Pons (tissue), 1 donor: ENCODE measurements at places on chromosomes 3 and 15.

DNA sequence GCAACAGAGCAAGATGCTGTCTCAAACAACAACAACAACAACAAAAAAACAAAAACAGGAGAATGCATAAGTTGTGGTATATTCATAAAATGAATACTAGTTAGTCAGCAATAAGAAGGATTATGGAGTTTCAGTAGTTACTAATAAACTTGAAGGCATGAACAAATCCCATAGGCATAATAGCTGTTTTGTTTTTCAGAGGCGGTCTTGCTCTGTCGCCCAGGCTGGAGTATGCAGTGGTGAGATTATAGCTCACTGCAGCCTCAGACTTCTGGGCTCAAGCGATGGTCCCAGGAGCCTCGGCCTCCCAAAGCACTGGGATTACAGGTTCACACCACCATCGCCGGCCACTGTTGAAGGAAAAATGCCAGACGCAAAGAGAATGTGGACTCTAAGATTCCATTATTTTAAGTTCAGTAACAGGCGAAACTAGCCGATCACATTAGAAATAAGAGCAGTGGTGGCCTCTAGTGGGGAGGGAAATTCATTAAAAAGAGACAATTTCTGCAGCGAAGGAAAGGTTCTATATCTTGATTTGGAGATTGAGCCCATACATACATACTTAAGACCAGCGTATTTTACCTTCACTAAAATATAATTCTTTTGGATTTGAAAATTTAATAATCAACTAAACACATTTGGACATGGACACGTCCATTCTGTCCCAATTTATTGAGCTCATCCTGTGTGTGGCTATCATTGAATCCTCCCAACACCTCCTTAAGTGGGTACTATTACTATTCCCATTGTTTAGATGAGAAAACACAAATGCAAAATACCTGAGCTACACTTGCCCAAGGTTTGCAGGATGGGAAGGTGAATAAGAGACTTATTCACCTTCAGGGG lies 27.4 kb upstream of the HDAC11 start:
- peak; percentile 94 for DNase-seq

- peak; percentile 70 for DNase-seq
These were observed 557 bp downstream of the DENND4A start for GRCh38 chr15:65791335-65792137.

DNA sequence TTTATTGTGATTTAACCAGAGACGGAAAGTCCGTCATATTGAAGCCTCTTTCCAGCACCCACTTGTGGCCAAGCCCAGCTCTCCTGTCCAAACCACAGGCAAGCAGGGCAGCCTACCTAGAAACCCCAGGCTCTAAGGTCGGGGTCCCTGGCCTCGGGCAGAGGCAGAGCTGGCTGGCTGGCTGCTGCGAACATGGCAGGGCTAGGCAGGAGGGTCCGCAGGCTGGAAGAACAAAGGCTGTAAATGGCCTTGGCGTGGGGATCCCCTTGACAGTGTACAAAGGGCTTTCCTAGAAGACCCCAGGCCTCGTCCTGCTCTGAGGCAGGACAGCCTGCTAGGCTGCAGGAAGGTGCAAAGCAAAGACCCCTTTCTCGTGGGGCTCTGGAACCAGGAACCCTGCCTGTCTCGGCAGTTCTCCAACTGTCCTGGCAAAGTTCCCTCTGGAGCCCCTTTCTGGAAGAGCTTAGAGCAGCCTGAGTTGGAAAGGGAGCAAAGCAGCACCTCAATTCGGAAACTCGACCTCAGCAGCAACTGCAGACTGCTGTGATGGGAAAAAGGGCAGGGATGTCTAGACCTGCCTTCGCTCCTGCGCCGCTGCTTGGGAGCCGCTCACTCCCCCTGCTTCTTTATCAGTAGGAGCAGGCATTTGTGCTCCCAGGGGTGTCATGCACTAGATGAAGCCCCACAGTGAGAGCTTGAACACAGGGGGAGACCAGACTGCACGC lies 8.5 kb downstream of the CALML4 start:
- no peak for DNase-seq

DNA sequence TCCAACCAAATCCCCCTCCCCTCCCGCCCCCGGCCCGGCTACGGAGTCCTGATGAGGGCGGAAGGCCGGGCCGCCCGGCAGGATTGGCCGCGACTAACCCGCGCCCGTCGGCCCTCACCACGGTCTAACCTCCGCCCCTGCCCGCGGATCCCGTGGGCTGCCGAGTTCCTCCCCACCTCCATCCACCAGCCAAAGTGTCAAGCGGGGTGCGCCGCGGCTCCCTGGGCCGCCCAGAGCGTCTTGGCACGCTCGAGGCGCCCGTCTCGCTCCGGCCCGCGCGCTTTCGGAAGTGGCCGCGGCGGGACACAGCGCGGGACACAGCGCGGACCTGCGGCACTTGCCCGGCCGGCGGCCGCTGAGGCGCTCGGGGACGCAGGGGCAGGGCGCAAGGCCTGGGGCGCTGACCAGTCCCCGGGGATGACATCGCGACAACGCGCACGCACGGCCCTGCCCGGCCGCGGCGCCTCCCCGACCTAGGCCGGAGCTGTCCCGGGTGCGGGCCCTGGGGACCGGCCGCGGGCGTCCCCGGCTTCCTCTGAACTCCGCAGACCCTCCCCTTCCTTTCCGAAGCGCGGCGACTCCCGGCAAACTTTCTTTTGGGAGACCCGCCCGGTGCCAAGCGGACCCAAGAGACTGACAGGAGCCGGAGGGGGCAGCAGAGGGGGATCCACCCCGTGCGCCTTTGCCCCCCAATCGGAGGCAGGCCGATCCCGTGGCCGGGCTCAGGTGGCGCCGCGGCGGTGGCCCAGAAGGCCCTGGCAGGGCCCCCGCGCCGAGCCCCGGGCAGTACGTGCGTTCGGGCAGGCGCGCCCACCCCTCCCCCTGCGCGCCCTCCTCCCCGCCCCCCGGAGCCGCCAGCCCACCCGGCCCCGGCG lies 112.8 kb upstream of the ICE2 start:
- DNase-seq = peak; percentile 19

- no peak for DNase-seq
These were observed 44.1 kb downstream of the C3orf20 start for GRCh38 chr3:14719006-14719405.

DNA sequence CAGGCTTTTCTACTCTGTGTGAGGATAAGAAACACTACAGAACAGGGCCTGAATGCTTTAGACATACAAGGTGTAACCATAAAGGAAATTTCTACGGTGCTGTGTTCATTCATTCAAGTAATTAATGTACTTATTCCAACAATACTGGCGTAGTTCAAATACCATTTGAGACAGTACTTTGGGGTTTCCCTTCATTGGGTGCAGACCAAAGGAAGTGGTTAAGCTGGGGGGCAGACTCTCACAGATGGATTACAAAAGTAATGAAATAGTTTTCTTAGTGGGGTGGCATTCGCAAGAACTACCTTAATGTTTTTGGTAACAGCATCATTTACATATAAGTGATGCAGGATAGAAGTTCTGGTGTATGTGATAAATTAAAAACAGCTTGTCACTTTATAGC lies 65.9 kb downstream of the BTD start:
- DNase-seq = no peak

GRCh38 chr3:37762698-37763097 lies 99.0 kb upstream of the CTDSPL start:
- no peak for DNase-seq

GRCh38 chr15:64044300-64045100 lies 1.8 kb downstream of the DAPK2 start:
- DNase-seq = no peak

- DNase-seq = no peak
These were observed 109.4 kb downstream of the KLHL25 start for GRCh38 chr15:85685356-85685755.

- no peak for DNase-seq
These were observed 119.4 kb downstream of the IGF1R start for GRCh38 chr15:98767692-98768091.

- DNase-seq = no peak
These were observed 48.4 kb upstream of the TLE3 start for GRCh38 chr15:70146162-70146561.

DNA sequence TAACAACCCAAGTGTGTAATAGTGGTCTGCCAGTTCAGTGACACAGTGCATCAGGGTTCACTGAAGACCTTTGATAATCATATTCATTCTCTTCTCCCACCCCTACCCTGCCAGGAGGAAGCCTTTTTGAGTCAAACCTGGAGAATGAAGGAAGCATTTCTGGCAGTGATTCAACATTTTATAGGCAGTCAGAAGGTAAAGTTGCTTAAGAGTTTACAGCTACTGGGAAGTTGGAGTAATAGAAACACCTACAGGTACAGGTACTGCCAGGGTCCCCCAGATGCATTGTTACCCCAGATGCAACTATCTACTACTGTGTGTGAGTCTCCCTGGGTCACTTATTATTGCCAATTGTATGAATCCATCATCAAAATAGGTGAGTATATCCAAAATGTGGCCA lies 146.9 kb upstream of the EIF1B start:
- DNase-seq = no peak

GRCh38 chr3:135087782-135088181 lies 292.7 kb downstream of the EPHB1 start:
- no peak for DNase-seq

DNA sequence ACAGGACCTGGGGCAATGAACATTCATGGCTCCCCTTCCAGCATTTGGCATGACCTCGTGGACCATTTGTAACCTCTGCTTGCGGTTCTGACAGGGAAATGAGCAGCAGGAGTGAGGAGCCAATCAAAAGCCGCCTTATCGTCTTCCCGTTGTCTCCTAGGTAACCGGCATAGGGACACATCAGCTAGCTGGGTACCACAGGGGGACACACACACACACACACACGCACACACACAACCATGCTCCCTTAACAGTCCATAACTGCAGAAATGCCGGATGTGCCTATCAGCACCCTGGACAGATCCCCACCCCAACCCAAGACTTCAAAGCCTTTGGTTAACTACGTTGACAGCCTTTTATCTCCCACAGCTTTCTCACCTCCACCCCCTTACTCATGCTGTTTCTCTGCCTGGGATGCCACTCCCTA lies 53.4 kb upstream of the CCDC174 start:
- no peak for DNase-seq

DNA sequence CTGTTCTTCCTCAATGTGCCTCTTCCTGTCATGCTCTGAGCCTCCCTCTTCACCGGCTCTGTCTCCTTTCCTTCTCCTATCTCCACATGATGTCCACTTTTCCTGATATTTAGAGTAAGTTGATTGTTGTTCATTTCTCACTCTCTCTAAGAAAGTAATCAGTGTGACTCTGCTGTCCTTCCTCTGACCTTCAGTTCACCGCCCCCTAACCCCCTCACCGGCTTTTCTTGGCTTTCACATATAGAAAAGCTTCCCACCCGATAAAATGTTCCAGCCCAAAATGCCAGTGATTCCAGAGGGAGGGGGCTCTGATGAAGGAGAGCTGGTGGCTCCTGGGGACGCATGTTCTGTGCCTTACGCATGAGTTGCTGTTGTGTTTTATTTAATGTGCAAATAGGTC lies 120.5 kb upstream of the ABHD17C start:
- no peak for DNase-seq

DNA sequence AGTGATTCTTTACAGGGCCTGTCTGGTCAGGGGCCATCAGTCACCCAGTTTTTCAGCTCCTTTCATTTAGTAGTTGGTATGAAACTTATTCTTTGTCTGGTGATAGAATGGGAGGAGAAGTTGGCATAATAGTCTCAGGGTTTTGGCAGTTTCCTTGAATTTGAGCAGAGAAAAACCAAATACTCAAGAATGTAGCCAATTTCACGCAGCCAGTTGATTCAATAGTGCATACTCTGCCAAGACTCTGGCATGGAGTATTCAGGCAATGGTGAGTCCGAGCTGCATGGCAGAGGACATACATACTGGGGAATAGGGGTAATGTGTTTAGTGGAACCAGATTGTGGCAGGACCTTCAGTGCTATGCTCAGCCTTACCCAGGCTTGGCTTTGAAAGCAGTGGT lies 118.3 kb downstream of the GALK2 start:
- peak; percentile 19 for DNase-seq

DNA sequence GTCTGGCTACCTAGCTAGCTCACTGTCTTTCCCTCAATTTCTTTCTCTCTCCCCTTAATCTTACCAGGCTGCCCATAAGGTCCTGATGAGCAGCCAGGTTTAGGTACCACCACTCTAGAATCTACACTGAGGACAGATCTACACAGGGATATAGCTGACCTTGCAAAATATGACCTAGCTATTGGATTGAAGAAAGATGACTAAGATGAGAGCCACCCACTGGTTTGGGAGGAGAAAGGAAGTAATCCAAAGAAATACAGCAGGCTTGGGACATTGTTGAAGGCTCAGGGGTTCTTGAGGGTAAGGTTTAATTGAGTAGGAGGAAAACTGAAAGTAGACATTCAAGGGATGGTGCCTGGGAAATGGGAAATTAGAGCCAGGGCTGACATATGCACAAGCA lies 142.0 kb upstream of the TMC3 start:
- DNase-seq = no peak

DNA sequence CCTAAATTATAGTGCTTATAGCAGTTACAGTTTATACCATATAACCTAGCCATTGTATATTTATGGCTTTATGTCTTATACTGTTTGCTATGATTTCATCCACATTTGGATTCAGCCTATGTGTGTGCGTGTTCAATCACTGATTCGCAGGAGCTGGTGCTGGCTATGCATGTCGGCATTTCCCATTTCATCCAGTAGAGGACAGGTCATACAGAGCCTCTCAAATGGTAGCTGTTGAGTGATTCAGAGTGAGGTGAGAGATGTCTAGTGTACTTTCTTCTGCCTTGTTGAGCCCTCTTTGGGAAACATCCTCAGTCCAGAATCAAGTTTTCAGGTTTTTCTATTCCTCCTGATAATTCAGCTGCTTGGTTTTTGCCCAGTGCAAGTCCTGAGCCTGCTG lies 76.1 kb downstream of the FRMD4B start:
- DNase-seq = no peak

GRCh38 chr3:71548705-71549384 lies 34.7 kb downstream of the FOXP1 start:
- no peak for DNase-seq

- DNase-seq = peak; percentile 72
These were observed 12.5 kb upstream of the ZSCAN2 start for GRCh38 chr15:84588053-84588874.

- DNase-seq = peak; percentile 83
These were observed 65.0 kb downstream of the FRMD4B start for GRCh38 chr3:69320871-69321271.

DNA sequence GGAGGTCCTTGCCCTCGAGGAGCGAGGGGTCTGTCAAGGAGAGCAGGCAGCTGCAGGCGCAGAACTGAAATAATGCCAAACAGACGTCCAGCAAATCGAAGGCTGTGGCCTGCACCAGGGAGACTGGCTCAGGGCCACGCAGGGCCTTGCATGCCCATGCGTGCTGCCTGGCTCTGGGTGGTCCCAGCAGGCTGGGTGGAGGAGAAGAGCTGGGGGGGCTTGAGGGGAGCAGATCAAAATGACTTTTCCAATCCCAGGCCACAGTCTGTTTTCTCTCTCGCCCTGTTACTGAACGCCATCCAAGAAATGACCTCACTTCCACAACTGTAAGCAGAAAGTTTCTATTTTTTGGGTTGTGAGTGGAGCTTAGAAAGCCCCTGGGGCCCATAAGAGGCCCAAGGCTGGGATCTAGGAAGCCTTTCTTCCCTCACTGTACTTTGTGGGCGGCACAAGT lies 96.9 kb upstream of the RPL32 start:
- peak; percentile 46 for DNase-seq
